ENCODE measurements at places on chromosomes 11 and 22.

GRCh38 chr22:38712486-38713207 is 6.9 kb downstream of the GTPBP1 start:
- no peak for DNase-seq

- no peak for DNase-seq
These were observed 5.6 kb downstream of the CCDC82 start for GRCh38 chr11:96384156-96384555.

DNA sequence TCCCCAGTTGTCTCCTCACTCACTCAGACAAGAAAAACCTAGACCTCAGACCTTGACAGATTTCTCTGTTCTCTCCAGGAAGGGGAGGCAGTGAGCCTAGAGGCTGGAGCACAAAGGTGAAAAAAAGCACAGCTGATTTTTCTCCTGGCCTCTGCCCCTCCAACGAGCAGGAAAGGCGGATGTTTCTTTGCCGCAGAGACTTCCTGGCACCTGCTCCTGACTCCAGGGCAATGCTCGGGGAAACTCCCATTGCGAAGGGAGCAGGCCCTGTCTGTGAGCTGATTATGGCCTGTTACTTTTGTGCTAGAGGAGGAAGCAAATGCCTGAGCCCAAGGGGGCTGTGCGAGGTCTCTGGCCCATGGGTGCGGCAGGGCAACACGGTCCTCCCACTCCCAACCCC is 25.4 kb downstream of the MS4A10 start:
- DNase-seq: no peak

- DNase-seq: no peak
These were observed 20.7 kb downstream of the CDKN1C start for GRCh38 chr11:2864901-2865300.

GRCh38 chr22:40426594-40427333 is 56.4 kb downstream of the SGSM3 start:
- DNase-seq: no peak

GRCh38 chr11:78821371-78822306 is 247.0 kb upstream of the NARS2 start:
- DNase-seq: no peak

DNA sequence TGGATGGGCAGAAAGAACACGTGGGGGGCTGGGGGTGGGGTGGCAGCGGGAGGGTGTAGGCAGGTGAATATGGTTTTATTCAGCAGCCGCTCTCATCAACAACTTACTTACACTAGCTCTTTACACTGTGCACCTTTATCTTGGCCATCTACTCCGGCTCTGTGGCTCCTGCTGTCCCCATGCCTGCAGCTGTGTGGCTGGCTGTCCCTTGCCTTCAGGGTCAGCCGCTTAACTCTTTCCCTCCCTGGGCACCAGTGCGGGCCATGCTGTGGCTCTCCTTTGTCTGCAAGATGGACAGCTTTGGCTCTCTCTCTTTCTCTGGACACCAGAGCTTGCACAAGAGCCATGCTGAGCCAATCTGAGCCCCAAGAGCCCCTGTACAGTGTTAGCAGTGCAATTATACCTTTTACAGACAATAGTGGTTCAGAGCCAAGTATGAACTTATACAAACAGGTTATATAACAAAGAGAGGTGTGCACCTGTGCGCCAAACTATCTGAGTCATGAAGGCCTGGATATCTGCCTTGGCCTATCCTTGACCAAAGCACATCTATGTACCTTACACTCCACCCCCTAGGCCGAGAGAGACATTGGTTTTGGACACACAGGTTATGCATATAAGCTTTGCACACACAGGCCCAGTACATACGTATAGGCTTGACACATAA is 94.3 kb upstream of the CTSC start:
- DNase-seq: no peak

DNA sequence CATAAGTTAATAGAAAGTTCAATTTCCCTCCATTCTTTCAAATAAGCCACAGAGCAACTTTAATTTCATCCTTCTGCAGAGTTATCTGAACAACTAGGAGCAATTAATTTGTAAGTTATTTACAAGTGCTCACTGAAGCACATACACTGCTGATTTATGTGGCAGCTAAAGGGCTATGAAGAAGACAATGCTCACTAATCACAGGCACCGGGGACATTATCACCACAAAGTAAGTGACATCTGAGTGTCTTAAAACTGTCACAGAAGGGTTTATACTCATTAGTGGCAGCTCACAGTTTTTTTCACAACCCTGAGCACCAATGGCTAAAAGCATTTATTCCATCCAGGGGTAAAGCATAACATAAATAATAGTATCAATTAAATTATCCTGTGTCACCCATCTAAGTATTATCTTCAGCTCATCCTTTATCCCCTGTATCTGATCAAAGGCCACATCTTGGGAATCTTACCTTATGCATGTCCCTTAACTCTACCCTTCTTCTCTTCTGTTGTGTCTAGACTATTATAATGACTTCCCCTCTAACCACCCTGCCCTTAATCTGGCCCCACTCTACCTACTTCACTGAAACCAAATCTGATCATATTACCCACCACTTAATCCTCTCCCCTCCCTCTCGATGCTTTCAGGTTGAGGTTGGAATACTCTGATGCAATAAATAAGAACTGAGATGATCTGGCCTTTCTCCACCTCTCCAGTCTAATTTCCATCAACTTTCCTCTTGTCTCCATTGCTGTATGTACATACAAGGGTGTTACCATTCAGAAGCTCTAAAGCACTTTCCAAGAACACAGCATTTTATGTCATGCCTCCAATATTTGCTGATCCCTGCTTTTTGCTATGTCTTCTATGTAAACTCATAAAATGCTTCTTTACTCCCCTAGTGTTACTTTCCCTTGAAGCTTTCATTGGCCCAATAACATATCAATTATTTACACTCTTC is 252.7 kb downstream of the CASP12 start:
- DNase-seq: no peak

GRCh38 chr22:27391092-27391770 is 410.3 kb downstream of the MN1 start:
- DNase-seq: no peak

DNA sequence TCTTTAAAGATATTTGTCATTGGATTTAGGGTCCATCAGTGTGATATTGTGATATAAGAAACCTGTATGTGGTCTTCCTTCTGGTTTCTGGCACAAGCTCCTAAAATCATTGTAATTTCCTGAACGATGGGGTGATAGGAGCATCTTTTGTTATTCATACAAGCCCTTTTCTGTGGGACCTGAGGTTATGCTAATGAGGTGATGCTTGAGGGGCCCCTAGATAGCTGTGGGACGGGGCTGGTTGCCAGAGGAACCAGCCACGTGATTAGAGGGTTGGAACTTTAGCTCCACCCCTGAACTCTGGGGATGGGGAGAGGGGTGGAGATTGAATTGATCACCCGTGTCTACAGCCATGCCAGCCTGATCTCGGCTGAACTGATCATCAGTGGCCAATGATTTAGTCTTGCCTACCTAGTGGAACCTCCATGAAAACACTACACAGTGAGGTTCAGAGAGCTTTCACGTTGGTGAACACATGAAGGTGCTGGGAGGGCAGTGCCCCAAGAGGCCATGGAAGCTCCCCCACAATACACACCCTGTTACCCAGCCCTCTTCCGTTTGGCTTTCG is 62.8 kb downstream of the BCR start:
- peak; percentile 69 for DNase-seq

- no peak for DNase-seq
These were observed 54.6 kb upstream of the CHRM4 start for GRCh38 chr11:46445920-46446771.

- DNase-seq: no peak
These were observed 1021.4 kb upstream of the TENM4 start for GRCh38 chr11:80462211-80462610.

DNA sequence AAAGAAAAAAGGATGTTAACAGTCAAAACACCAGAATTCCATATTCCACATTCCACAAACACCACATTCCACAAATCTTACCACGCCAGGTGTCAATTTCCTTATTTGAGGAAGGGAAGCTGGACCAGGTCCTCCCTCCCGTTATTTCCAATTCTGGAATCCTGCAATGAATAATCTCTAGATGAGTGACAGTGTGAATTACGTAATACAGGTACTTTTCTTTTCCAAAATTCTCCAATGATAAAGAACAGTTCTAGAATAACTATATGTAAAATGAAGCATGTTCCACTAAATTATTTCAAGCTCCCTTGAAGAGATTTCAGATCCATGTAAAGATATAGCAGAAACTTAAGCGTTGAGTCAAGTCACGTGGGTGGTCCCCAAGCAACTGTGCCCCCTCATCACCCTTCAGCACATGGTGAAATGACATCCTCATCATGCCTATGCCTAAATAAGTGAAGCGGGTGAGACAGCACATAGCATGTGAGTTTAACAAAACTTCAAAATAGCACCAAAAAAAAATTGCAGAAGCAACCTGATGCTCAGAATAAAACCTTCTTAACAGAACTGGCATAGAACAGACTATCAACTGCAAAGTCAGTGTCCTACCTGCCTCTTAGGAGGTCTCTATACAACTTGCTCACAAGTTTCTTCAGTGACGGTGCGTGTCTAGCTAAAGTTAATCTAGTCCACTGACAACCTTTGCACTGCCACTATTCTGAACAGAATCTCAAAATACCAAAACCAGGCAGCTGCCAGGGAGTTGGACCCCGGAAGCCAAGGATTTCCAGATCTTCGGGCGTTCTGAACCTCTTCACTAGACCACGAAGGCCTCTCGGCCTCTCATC is 876 bp downstream of the NFRKB start:
- DNase-seq: no peak

GRCh38 chr11:29627541-29627940 is 389.3 kb downstream of the KCNA4 start:
- DNase-seq: no peak

DNA sequence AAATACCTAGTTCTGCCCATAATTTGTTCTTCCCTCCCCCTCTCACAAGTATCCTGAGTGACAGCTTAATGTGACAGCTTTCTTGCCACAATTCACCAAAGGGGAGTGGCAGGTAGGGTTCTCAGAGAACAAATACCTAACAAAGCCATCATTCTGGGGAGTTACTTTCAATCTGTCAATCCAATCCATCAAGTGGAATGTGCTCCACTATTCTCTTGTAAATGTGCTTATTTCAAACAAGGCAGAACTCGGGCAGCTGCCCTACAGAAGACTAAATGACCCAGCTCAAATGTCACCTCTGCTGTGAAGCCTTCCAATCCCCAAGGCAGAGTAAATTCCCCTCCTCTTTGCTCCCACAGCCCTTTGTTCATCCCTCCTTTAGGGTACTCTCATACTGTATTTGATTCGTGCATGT is 27.8 kb downstream of the LGR4 start:
- DNase-seq: no peak

GRCh38 chr11:6667733-6668374 is 12.2 kb upstream of the DCHS1 start:
- peak; percentile 75 for DNase-seq

DNA sequence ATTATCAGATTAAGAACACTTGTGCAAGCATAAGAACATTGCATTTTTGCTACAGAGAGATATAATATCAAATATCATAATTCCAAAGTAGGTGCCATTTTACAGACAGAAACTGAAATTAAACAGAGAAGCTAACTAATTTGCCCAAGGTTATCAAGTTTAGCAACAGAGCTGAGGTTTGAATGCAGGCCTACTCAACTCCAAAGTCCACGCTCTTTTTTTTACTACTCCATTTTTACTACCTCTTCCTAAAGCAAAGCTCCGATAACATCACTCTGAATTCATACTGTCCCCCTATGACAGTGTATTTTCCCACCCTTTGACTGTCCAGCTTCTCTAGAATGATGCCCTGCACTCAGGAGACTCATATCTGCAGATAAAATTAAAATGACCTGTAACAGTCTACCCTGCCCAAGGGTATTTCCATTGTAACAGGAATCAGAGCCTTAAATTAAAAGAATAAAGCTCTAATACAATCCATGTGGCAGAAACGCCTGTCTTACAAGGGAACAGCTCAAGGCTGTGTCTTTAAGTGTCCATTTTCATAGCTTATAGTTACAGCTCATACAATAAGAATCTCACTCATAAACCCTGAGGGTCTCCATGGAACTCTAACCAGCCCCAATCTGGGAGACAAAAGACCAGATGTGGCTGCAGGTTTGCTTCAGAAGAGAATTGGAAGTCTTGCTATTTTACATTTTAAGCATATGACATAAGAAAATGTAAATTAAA is 36.8 kb downstream of the ALG9 start:
- DNase-seq: no peak

- DNase-seq: no peak
These were observed 273.4 kb downstream of the TTC28 start for GRCh38 chr22:28406246-28406645.

- no peak for DNase-seq
These were observed 693 bp upstream of the PRR14L start for GRCh38 chr22:31750365-31751284.

DNA sequence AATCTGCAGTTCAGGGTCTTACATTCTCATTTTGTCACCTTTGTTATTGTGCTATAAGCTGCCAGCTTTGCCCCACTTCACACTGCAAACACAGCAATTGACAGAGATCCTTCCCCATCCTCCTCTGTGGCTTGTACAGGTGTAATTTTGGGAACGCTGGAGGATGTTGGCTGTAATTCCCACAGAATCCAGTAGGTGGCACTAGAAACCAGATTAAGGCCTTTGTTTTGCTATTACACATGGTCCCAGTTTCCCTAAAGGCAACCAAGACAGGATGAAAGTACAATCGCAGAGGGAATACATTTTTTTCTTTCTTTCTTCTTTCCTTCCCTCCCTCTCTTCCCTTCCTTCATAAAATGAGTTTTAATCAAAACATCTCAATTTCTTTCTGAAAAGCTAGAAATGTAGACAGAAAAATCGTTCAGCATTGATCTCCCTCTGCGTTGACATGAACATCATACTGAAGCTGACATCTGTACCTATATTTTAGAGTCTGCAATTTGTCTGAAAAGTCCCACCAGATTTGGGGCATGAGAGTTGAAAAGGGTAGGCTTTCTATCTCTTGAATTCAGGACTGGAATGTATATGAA is 21.3 kb upstream of the NELL1 start:
- no peak for DNase-seq

DNA sequence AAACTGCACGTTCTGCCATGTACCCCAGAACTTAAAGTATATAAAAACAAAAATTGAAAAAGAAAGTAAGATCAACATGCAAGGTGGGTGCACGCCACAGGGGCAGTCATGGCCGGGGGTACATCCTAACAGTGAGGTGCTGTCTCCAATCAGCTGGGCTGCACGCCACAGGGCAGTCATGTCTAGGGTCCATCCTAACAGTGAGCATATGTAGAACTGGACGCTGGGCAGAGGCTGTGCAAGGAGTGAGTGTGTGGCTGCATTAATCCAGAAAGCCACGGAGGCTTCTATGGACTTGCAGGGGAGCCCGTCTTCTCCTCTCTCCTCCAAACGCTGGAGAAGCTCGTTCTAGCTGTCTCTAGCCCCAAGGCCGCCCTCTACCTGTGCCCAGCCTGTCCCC is 1105.0 kb downstream of the BRD1 start:
- no peak for DNase-seq

GRCh38 chr11:21895686-21896085 is 297.2 kb upstream of the ANO5 start:
- no peak for DNase-seq
